ENCODE measurements at places on chromosomes 2 and 18. TPM values are rescaled to one million over a fixed set of nuclear protein-coding genes. Genes with fewer than 3 reads are reported as not detected.
A peak's percentile ranks its signal among the peaks of the same experiment; 100 is the strongest.

GRHL1 gene
- 0.81 TPM for total RNA-seq

TLX2 gene
- not detected for total RNA-seq

TEKT4 gene
- not detected for total RNA-seq

DNA sequence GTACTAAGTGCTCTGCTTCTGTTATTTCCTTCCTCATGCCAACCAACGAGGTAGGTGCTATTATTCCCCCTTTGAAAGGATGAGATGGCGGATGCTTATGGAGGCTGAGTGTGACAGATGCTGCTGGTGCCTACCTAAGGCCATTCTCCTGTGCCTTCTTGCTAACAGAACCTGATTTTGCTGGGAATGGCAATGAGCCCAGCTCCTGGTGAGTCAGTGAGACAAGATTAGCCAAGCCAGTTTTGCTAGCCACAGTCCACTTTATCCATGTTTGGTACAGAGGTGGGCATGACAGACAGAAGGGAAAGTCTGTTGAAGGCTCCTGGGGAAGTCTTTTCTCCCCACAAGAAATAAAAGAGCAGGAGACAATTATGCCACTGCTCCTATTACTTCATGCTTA is 43.7 kb upstream of the TMEM163 start:
- H3K4me1 ChIP-seq: no peaks in the 10 kb centered on the region
- H3K27ac ChIP-seq: no peak overlapping the region
- no peaks in the 10 kb centered on the region for H3K36me3 ChIP-seq
- no peak for DNase-seq

DNA sequence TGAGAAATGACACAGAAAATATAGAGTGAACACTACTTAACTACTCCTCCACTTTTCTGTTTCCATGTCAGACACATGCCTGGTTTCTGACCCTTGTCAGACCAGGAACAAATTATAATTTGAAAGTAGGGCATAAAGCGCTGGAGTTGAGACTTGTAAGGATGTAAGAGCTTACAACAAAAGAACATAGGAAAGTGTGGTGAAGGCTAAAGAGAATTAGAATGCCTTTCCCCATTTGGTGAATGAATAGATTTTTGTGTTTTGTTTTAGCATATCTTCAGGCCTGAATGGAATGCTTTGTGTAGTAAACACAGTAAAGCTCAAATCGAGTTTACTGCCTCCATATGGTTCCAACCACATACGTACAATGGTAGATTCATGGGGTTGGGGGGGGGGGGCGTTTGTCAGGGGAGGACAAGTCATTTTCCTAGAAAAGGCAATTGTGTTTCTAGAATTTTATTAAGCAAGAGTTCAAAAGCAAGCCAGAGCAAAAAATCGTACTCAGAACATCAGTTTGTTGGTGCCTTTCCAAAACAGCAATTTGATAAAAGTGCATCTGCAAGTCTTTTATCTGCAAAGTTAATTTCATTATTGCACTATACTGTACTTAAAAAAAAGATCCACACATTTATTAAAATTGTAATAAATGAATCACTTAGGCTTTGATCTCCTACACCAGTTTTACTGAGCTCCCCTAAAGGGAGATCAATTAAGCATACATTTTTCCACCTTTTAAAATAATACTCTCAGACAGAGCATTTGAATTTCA is 30.9 kb downstream of the NRXN1 start:
- DNase-seq: no peak
- no peaks in the 10 kb centered on the region for H3K27me3 ChIP-seq
- no peaks in the 10 kb centered on the region for H3K4me1 ChIP-seq
- no peak overlapping the region for H3K4me3 ChIP-seq
- no peak overlapping the region for H3K27ac ChIP-seq

DNA sequence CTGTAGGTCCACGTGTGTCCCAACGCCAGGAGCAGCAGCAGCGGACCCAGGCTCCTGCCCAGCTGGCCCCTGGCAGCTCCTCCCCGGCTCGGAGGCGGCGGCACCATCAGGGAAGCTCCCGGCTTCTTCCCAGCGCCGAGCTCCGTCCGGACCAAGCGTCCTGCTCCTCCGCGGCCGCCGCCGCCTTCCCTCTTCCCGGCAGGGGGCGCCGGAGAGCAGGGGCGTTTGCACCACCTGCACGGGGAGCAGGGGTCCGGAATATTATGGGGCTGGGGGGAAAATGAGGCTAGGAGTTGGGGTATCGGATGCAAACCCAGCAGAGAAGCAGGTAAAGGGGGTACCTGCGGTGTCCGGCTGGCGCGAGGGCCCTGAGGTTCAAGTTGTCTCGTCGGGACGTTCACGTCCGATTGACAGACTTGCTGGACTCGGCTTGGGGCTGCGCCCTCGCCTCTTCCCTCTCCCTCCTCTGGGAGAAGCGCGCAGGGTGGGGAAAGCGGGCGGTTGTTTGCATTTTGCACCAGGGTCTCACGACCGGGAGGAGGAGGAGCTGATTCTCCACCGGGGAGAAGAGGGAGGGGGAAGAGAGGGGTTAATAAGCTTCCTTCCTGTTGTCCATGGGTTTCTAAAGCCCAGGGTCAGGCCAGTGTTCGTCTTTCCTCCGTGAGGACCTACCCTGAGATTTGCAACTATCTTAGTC is at the start of gene CCBE1:
Gene CCBE1 (minus strand): TSS at position 188 of the 697 bp plus-strand sequence.
- H3K36me3 ChIP-seq: no peaks in the 10 kb centered on the region
- peak; percentile 95 for DNase-seq
- no peaks in the 10 kb centered on the region for H3K27me3 ChIP-seq
- H3K4me3 ChIP-seq: peak within 1 kb of the TSS; percentile 83

GRCh38 chr2:47073217-47073616 is 81.9 kb downstream of the STPG4 start:
- no peaks in the 10 kb centered on the region for H3K27me3 ChIP-seq
- H3K4me3 ChIP-seq: no peak overlapping the region
- H3K36me3 ChIP-seq: peaks cover 7% of the 10 kb centered on the region
- H3K27ac ChIP-seq: peak overlapping the region; percentile 88
- peaks cover 78% of the 10 kb centered on the region for H3K4me1 ChIP-seq
- DNase-seq: no peak

GRCh38 chr18:78106946-78107345 is 857.3 kb downstream of the GALR1 start:
- DNase-seq: peak; percentile 66
- H3K4me3 ChIP-seq: no peak overlapping the region
- H3K4me1 ChIP-seq: no peaks in the 10 kb centered on the region
- no peaks in the 10 kb centered on the region for H3K36me3 ChIP-seq
- no peaks in the 10 kb centered on the region for H3K27me3 ChIP-seq
- H3K27ac ChIP-seq: no peak overlapping the region

DNA sequence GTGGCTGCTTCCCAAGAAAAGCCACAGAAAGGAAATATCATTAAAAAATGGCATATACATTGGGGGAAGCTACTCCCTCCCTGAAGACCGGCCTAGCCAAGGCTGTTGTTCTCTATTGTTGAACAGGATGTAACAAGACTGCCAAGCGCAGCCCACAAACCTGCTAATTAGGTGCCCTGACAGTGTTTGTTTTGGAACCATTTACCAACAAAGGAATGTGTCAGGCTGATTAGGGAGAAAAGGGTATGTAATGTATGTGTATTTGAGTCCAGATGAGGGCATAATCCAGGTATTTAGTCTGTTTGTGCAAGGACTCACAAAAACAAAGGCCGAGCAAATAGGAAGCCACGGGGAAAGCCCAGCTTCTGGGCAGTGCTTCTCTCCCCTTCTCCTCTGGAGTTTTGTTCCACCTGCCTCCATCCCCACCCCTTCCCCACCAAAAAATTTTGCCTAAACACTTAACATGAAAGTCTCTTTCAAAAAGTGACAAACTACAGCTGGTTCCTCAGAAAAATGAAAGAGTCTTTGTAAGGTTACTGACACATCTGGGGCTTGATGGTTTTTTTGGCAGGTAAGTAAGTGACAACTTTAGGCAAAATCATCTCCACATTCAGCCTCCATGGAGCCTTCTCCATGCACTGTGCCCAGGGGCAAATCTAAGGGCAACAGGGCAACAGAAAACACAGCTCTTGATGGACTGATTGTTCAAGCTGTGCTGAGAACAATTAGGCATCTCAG is 78.3 kb upstream of the FZD5 start:
- H3K27me3 ChIP-seq: no peaks in the 10 kb centered on the region
- peak overlapping the region; percentile 44 for H3K27ac ChIP-seq
- no peak overlapping the region for H3K4me3 ChIP-seq
- peaks cover 13% of the 10 kb centered on the region for H3K4me1 ChIP-seq
- H3K36me3 ChIP-seq: peaks cover 1% of the 10 kb centered on the region
- no peak for DNase-seq

SPAST gene
- 25.6 TPM for total RNA-seq

SERPINB13 gene
- not detected for total RNA-seq

- H3K36me3 ChIP-seq: no peaks in the 10 kb centered on the region
- H3K4me1 ChIP-seq: peaks cover 14% of the 10 kb centered on the region
- DNase-seq: no peak
- H3K27me3 ChIP-seq: no peaks in the 10 kb centered on the region
- H3K27ac ChIP-seq: peak overlapping the region; percentile 80
Measured at GRCh38 chr2:88626171-88627054, 851 bp downstream of the EIF2AK3 start.

DNA sequence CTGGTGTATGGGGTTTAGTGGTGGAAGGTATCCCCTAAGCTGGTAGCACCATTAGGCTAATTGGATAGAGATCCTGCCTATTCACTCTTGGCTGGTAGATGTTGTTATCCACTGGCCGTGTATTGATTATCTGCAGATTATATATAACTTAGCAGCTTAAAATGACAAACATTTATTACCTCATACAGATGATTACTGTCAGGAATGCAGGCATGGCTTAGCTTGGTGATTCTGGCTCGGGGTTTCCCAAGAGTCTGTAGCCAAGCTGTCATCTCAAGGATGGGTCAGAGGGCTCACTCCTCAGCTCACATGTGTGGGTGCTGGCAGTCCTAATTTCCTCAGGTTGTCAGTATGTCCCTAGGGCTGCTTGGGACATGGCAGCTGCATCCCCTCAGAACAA is 465.8 kb downstream of the PARD3B start:
- H3K4me1 ChIP-seq: peaks cover 8% of the 10 kb centered on the region
- H3K27me3 ChIP-seq: no peaks in the 10 kb centered on the region

DNA sequence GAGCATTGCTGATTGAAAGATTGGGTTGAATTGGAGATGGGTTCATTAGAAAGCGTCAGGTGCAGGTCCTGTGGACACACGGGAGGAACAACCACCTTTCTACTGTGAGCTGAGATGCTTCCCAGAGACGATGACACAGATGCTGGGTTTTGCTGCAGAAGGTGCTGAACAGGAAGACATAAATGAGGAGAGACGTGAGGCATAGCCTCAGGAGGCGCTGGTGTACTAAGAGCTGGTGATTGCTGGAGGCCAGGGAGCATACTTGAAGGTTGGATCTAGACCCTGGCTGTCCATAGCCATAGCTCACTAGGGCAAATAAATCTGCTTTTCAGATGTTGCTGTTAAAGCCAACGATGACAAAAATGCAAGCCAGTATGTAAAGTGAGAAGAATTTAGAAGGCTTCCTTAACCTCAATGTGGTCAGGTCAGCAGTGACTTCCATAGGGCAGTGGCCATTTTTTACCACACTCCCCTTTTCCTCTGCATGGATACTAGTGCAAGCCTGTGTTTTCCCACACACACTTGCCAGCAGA is 153.7 kb downstream of the SOX11 start:
- no peak overlapping the region for H3K27ac ChIP-seq
- H3K4me1 ChIP-seq: no peaks in the 10 kb centered on the region
- DNase-seq: no peak
- no peaks in the 10 kb centered on the region for H3K27me3 ChIP-seq

GRCh38 chr2:170047331-170048065 is 130.4 kb upstream of the MYO3B start:
- H3K27ac ChIP-seq: no peak overlapping the region
- peaks cover 8% of the 10 kb centered on the region for H3K4me1 ChIP-seq
- no peaks in the 10 kb centered on the region for H3K27me3 ChIP-seq
- no peak for DNase-seq

DNA sequence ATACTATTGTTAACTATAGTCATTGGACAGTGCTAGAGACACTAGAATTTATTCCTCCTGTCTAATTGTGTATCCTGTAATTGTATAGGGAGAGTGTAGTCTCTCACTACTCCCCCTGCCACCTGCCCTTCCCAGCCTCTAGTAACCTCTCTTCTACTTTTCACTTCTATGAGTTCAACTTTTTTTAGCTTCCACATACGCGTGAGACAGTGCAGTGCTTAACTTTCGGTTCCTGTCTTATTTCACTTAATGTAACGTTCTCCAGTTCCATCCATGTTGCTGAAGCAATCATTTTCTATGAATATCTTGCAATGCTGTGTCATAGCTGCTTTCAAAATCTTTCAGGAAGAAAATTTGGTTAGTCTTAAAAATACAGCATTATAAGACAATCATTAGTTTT is 22.8 kb upstream of the RUFY4 start:
- peaks cover 68% of the 10 kb centered on the region for H3K27me3 ChIP-seq
- no peaks in the 10 kb centered on the region for H3K4me1 ChIP-seq

Data from osteocyte (in vitro differentiated cells).